Purkinje cell (primary cell): ENCODE measurements at places on chromosomes 7 and 10. TPM values are rescaled to one million over a fixed set of nuclear protein-coding genes. Genes with fewer than 3 reads are reported as not detected.

PAX4 gene
- polyA plus RNA-seq = not detected in 2 replicates

HYAL4 gene
- polyA plus RNA-seq = not detected in 2 replicates

PODXL gene
- polyA plus RNA-seq = 1.8 and 1.9 TPM in 2 replicates

CYP2C19 gene
- polyA plus RNA-seq = 0.94 and 2.6 TPM in 2 replicates

HOGA1 gene
- polyA plus RNA-seq = 1.9 and 2.7 TPM in 2 replicates

MKX gene
- 0.98 and 4.2 TPM in 2 replicates for polyA plus RNA-seq

ZNF777 gene
- 0.15 TPM in 1 of 2 replicates, not detected in the other for polyA plus RNA-seq

PTN gene
- polyA plus RNA-seq = 186 and 204 TPM in 2 replicates

FAM25C gene
- not detected in 2 replicates for polyA plus RNA-seq

TWIST1 gene
- polyA plus RNA-seq = not detected in 2 replicates

FXYD4 gene
- not detected in 2 replicates for polyA plus RNA-seq

ELN gene
- polyA plus RNA-seq = not detected in 2 replicates

CPXM2 gene
- polyA plus RNA-seq = 0.48 TPM in 1 of 2 replicates, not detected in the other

SPDYE1 gene
- polyA plus RNA-seq = 0.11 TPM in 1 of 2 replicates, not detected in the other

CDK14 gene
- 98.2 and 105 TPM in 2 replicates for polyA plus RNA-seq

HOXA11 gene
- polyA plus RNA-seq = not detected in 2 replicates

SFTPA1 gene
- not detected in 2 replicates for polyA plus RNA-seq

CTTNBP2 gene
- 142 and 156 TPM in 2 replicates for polyA plus RNA-seq

SFRP4 gene
- polyA plus RNA-seq = 0.36 TPM in 1 of 2 replicates, not detected in the other

ESYT2 gene
- polyA plus RNA-seq = 6.0 and 8.5 TPM in 2 replicates

CFAP46 gene
- 2.4 TPM in 1 of 2 replicates, not detected in the other for polyA plus RNA-seq

AHR gene
- 1.1 and 5.0 TPM in 2 replicates for polyA plus RNA-seq

MXI1 gene
- polyA plus RNA-seq = 21.8 and 26.6 TPM in 2 replicates

RBP3 gene
- not detected in 2 replicates for polyA plus RNA-seq

OR6V1 gene
- polyA plus RNA-seq = 1.2 TPM in 1 of 2 replicates, not detected in the other
